Kidney capillary endothelial cell (primary cell): ENCODE measurements at places on chromosomes 2 and 18.

DNA sequence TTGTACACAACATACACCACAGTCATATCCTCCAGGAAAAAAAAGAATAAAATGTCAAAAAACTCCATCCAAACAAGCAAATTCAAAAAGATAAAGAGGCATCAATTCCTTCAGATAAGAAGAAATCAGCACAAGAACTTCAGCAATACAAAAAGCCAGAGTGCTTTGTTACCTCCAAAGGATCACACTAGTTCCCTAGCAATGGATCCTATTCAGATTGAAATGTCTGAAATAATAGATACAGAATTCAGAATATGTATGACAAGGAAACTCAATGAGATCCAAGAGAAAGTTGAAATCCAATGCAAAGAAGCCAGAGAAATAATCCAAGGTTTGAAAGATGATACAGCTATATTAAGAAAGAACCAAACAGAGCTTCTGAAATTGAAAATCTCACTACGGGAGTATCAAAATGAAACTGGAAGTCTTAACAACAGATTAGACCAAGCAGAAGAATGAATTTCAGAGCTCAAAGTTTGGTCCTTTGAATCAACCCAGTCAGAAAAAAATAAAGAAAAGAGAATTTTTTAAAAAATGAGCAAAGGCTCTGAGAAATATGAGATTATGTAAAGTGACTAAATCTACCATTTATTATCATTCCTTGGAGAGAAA is 80.6 kb downstream of the TRABD2A start:
- no peak for DNase-seq

- DNase-seq, result no peak
Measured at GRCh38 chr18:32439802-32440201, 30.9 kb downstream of the GAREM1 start.

DNA sequence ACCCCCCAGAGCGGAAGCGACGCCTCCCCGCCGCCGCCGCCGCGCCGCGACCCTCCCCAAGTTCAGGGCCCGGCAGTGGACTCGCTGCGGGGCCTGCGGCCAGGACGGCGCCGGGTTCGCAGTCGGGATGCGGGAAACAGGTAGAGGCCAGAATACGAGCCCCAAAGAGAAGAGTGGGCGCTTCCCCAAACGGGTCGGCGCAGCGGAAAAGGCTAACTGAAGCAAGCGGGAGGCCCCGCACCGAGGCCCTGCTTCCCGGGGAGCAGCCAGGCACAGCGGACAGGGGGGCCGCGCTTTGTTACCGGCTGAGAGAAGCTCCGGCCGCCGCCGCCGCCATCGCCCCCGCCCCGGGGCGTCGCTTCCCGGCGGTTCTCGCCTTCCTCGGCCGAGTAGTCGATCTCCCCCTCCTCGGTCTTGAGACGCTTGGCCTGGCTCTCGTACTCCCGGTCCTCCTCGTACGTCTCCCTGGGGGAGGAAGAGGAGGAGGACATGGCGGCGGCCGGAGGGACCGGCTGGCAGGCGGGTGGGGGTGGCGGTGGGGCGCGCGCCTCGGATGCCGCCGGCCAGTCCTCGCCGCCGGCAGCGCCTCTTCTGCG is 494 bp downstream of the HNRNPLL start:
- no peak for DNase-seq

- DNase-seq, result no peak
Measured at GRCh38 chr2:196959734-196960338, 33.3 kb upstream of the PGAP1 start.

DNA sequence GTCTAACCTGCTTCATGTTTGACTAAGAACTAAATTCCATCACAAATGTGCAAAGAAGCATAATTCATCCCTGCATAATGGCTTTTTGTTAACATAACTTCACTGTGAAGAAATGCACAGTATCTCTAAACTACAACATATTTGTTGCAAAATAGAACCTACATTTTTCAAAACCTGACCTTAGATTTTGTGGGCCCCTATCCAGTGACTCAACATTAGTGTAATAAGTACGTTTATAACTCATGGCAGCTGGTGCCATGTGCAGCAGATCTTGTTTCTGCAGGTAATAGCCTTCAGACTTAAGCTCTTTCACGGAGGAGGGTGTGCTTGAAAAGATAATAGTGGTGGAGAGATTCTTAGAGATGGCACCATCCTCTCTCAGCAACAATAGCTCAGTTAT is 28.6 kb upstream of the VWC2L start:
- no peak for DNase-seq

DNA sequence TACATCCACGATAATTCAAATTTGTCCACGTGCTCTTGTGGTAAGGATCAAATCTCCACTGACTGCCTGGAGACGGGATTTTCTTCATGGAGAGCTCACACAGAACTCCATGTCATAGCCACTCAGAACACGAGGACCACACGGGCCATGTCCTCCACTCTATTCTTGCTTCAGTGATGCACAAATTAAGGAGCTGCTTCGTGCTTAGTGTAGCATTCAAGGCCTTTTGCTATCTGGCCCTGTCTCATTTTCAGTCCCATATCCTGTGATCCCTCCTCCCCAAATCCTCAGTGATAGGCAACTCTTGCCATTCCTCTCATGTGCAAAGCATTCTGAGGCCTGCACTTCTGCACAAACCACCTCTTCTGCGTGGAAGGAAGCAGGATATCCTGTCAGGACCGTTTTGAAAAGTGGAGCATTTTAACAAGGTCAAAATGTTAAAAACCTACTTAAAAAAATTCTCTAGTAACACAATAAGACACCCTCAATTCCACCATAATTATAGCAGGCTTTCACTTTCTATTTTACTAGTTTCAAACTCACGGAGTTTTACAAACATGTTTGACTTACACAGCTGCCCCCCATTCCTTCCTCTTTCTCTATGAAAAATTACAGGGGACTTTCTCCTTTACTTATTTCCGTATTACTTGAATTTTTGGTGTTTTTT is 35.2 kb downstream of the ST3GAL5 start:
- no peak for DNase-seq

- DNase-seq, result peak; percentile 77
Measured at GRCh38 chr2:36403675-36404230, 48.2 kb downstream of the CRIM1 start.

GRCh38 chr18:68764016-68764415 is 33.9 kb upstream of the CCDC102B start:
- DNase-seq, result peak; percentile 33

- no peak for DNase-seq
Measured at GRCh38 chr2:241495172-241496002, 13.0 kb downstream of the STK25 start.

DNA sequence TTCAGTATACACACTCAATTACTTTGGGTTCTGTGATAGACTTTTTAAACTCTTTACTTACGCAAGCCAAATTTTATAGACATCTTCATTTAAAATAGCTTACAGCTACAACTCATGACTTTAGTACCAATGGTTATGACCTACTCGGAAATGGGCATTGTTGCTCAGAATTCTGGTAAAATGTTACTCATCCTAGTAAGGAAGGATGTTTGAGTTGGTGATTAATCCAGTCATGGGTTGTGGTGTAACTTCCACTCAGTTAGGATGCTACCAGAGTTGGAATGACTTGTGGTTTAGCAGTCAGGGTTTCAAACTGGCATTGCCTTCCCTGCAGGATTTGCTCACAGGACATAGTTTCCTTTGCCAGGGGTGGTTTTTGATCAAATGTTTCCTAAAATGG is 7.4 kb upstream of the NPC1 start:
- peak; percentile 93 for DNase-seq
